ENCODE measurements at places on chromosomes 3 and 15.

DNA sequence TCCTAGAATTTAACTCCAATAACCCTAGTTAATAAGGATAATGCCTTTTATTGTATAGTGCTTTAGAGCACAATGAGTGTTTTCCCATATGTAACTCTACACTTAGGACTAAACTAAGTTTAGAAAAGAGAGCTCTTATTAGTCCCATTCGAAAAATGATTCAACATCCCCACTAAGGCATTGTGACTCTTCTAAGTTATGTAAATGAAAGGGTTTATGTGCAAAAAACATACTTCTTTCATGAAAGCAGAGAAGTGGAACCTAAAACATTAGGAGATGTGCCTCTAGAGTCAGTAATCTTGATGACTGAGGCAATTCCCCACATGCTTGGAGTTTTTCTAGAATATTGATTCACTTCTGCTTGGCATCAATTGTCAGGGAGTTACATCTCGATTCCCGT, 344.1 kb upstream of the ZNF717 start:
- DNase-seq: no peak

DNA sequence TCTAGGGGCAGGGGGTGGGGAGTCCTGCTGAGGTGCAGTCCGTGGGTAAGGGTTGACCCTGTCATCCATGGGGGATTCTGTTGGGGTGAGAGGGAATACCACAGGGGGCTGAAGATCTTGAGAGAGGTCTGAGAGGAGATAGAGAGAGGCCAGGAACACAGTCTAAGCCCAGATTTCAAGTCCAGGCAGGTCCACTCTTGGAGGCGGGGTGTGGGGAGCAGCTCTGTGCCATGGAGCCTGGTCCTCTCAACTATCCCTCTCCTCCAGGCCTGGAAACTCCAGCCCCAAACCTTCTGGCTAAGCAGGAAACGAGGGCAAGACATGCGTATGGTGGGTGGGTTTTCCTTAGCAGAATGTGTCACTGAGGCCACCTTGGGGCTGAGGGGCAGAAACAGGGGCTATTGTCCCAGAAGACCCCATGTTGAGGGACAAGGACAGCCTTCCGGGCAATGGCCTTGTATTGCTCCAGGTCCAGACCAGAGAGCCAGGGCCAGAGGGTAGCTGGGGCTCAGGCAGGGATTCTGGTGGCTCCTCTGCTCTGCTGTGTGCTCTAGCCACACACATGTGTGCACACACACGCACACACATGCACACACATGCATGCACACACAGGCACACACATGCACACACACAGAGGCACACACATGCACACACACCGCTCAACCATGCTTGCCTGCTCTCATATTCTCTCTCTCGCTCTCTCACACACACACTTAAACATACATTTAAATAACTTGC, 48.6 kb upstream of the MAGEF1 start:
- no peak for DNase-seq

- no peak for DNase-seq
Measured at GRCh38 chr15:35256141-35256540, 171.0 kb upstream of the NANOGP8 start.

- DNase-seq: no peak
Measured at GRCh38 chr15:59309405-59309804, 63.3 kb downstream of the MYO1E start.

- DNase-seq: no peak
Measured at GRCh38 chr15:100733101-100733842, 130.9 kb downstream of the ASB7 start.

DNA sequence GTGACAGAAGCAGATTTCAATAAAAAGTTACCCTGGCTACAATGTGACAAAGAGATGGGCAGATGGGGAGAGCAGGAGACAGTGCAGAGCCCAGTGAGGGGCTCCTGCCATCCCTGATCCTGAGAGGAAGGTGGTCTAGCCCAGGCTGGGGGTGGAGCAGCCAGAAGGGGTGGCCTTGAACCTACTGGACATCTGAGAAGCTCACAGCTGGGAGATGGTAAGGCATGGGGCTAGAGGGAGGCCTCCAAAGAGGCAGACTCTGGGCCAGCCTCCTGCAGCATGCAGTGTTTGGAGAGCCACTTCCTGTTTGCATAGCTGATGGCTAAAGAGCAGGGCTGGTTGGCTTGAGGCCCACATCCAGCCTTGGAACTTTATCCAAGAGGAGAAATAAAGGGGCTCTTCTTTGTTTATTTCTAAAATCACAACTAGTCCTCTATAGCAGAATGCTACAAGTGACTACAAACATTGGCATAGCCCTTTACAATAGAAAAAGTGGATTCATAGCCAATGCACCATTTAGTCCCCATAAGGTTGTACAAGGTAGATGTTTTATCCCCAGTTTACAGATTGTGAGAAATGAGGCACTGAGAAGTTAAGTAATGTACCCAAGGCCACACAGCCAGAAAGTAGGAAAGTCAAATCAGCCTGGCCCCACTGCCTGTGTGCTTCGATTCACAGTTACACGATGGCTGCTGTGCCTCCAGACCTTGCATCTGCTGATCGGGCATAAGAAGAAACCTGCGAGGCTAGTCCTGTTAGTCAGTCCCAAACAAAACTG, 4.6 kb downstream of the EFCC1 start:
- no peak for DNase-seq

DNA sequence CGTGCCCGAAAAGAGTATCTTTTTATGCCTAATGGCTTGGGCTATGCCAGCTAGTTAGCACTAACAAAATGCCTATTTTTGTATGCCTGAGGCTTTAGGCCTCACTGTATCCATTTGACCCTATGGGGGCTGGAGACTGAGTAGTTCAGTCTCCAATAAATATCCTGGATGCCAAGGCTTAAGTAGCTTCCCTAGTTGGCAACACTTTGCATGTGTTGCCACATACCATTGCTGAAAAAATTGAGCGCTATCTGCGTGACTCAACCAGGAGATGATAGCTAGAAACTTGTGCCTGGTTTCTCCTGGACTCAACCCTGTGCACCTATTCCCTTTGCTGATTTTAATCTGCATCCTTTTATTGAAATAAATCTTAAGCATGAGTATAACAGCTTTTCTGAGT, 58.4 kb upstream of the ATP2C1 start:
- DNase-seq: no peak

- no peak for DNase-seq
Measured at GRCh38 chr3:100053951-100054620, 60.2 kb downstream of the FILIP1L start.

DNA sequence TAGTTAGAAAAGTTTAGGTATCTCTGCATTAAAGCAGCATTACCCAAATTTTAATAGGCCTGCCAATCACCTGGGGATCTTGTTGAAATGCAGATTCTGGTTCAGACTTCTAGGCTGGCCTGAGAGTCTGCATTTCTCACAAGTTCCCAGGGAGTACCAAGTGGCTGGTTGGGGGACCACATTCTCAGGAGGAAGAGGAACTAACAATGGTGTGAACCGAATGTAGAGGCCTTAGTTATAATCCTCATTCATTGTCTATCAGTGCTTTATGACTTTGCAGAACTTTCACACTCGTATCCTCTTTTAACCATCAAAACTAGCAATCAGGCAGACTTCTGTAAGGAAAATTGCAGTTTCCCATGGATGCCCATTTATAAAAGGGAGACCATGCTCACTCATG, 38.2 kb upstream of the UBE2E1 start:
- no peak for DNase-seq

DNA sequence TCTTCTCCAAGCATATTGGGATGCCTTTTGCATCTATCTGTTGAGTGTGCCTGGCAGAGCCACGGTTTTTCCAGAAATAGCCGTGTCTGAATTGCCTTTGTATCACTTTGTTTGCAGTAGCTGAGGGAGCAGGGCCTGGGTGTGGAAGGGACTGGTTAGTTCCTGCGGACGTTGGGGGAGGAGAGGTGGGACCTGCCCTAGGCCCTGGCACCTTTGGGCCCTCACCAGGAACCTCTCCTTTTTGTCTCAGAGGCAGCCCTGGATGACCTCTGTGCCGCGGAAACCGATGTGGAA, 18.6 kb downstream of the ATRIP start:
- DNase-seq: no peak

GRCh38 chr15:41828807-41829141, 882 bp downstream of the JMJD7 start:
- no peak for DNase-seq

GRCh38 chr3:113377158-113377557, 64.1 kb downstream of the CFAP44 start:
- no peak for DNase-seq

DNA sequence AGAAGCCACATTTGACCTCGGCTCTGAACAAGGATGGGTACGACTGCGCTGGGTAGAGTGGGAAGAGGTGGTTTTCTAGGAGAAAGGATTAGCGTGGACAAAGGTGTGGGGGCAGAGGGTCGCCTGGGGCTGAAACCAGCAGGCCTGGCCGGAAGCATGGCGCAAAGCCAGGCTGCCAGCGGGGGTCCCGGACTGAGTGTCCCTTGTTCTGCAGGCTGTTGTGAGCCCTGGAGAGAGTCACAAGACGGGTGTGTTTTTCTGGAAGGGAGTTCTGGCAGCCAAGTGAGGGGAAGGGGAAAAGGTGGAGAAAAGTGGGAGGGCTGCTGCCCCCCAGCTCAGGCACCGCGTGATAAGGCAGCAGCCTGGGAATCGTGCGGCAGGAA, 98.5 kb upstream of the MEF2A start:
- no peak for DNase-seq

- no peak for DNase-seq
Measured at GRCh38 chr15:83476066-83476465, 28.9 kb downstream of the SH3GL3 start.

DNA sequence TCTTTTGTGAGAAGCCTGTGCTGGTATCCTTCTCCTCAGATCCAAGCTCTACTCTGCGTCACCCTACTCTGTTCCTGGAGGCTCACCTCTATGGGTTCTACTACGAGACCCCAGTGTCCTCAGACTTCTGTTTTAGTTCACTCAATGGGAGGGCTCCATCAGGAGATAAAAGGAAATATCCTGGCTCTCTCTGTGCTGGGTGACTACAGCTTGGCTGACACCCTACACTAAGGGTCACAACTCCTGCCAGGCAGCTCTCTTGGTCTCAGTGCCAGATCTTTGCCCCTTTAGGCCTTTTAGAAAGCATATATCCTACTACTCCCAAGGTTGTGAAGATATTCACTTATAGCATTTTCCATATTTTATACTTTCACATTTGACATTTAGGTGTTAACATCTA, 46.5 kb downstream of the SPG11 start:
- no peak for DNase-seq

DNA sequence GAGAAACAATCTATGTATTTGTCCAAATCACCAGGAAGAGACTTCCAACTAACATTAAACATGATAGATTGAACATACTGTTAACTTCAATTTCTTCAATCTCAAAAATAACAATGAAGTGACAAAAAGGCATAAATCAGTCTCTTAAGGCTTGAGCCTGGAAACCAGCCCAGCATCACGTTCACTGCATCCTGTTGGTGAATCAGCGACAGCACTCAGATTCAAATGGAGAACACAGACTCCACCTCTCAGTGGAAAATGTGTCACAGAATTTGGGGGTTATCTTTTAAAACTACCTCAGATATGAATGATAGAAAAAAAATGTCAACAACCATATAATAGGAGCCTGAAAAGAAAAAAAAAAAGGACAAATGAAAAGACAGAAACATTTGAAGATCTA, 212.0 kb downstream of the MINAR1 start:
- no peak for DNase-seq

DNA sequence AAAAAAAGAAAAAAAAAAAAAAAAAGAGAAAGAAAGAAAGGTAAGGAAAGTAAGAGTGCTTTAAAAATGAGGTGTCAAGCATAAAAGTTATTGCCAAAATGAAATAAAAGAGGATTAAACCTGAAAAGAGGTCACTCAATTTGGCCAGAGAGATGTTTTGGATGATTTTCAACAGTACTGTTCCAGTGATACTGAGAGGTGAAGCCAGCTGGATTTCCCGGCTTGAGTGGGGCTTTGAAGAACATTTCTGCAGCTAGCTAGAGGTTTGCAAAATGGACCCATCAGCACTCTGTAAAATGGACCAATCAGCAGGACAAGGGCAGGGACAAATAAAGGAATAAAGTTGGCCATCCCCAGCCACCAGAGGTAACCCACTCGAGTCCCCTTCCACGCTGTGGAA, 128.5 kb downstream of the LSAMP start:
- no peak for DNase-seq

DNA sequence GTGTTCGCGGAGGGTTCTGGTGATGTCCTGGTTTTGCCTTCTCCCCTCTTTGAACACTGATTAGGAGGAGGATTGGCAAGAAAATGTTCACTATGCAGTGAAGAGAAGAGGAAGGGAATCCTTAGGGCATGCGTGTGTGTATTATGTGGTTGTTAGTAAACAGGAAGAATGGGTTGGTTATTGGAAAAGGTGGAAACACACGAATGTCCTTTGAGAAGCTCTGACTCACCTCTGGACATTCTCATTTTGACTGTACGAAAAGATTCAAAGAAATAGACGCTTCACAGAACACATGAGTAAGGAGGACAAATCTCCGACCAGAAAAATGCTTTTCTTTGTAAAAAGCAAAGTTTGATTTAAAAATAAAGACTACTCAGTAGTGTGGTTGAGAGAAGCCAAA, 188.8 kb upstream of the PRICKLE2 start:
- DNase-seq: no peak

- no peak for DNase-seq
Measured at GRCh38 chr3:135802171-135802570, 163.4 kb upstream of the PPP2R3A start.

- no peak for DNase-seq
Measured at GRCh38 chr3:183098536-183099025, 715 bp downstream of the MCCC1 start.

DNA sequence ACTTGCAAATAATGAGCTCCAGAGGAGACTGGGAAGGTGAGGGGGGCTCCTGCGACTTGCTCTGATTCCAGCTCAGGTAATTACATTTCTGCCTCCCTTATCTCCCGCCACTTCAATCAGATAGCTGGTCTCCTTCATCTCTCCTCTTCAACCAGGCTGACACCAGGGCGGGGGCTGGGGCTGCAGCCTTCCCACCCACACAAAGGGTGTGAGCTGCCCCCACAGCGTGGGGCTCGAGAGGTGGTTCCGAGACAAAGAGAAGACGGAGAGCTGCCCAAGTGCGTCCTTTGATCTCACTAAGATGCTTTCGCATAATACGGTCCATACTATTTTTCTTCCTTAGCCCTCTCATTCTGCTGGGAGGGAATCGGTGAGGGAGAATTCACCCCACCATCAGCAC, 139.7 kb downstream of the NSMCE3 start:
- DNase-seq: no peak

DNA sequence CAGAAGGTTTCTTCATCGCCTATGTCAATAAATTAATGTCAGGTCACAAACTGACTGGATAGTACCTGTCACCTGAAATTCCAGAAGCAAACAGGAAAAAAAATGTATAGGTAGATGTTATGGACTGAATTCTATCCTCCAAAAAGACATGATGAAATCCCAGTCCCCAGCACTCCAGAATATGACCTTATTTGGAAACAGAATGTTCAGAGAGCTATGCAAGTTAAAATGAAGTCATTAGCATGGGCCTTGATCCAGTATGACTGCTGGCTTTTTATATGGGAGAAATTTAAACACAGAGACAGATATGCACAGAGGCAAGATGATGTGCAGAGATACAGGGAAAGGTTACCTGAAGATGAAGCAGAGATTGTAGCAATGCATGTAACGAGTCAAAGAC, 953.4 kb downstream of the ZPLD1 start:
- no peak for DNase-seq

All from CD4-positive, alpha-beta T cell (primary cell).